ENCODE measurements at places on chromosomes 13 and 19. TPM values are rescaled to one million over a fixed set of nuclear protein-coding genes. Genes with fewer than 3 reads are reported as not detected.

- DNase-seq = no peak
Measured at GRCh38 chr19:6250024-6250615, 29.7 kb downstream of the MLLT1 start.

GRCh38 chr19:32246006-32246405 is 99.4 kb upstream of the ZNF507 start:
- DNase-seq = no peak

DNA sequence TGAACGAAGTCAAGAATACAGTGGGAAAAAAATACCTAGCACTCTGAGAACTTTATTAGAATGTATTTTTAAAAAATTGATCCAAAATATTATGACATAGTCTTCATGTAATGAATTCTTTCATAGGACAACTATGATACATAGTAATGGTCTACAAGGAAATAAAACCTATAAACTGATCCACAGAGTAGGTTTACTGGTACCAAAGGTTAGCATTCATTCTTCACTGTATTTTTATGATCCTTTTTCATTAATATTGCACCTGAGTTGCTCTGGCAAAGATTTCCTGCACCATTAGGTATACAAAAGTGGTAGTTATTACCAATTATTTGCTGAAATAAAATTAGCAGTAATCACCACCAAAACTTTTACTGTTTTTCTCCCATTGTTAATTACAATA is 4.2 kb downstream of the NEK3 start:
- DNase-seq = no peak

- peak; percentile 64 for DNase-seq
Measured at GRCh38 chr13:51614350-51614786, 30.1 kb downstream of the WDFY2 start.

- DNase-seq = peak; percentile 65
Measured at GRCh38 chr13:113152984-113153809, 5.3 kb upstream of the PROZ start.

DNA sequence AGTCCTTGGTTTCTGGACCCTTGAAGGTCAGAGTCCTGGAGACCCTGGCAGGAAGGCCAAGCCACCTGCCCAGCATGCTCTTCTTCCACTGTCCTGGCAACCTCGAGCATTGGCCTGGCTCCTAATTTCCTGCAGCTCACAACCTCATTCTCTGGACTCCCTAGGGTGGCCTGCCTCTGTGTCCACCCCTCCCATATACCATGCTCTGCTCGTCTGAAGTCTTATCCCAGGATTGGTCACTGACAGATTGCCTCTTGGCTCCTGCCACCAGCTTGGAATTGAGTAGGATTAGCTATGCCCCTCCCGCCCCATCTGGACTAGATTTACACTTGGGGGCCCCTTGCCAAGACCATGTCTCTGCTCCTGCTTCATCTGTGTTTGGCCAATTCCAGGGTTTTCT is 17.1 kb upstream of the WASF3 start:
- DNase-seq = peak; percentile 37

- DNase-seq = no peak
Measured at GRCh38 chr13:112062072-112062567, 4.8 kb upstream of the SOX1 start.

DNA sequence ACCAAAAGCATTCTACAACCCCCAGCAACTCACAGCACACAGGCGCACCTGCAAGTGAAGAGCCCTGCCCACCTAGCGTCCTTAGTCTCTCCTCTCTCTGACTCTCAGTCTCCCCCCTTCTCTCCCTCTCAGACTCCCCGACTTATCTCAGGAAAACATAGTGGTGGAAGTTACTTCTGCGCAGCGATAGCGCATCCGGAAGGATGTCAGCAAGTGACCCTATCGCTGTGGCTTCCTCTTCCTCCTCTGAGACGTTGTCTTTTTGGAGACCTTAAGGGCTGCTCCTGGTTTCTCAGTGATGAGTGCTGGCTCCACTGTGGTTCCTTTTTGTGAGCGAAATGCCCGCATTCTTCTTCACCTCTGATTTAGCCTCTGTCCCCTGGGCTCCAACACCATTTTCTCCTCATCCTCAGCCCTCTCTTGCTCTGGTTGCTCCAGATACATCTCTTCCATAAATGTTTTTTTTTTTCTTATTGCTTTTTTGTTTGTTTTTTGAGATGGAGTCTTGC is 1.4 kb upstream of the YIF1B start:
- no peak for DNase-seq

GRCh38 chr19:9054765-9055164 is 32.1 kb upstream of the OR1M1 start:
- no peak for DNase-seq

The INAFM1 gene
- polyA plus RNA-seq = 3.8 TPM

The LRRC4B gene
- polyA plus RNA-seq = 6.9 TPM

The KLK1 gene
- polyA plus RNA-seq = not detected

The TRIP10 gene
- polyA plus RNA-seq = 35.4 TPM

All from SK-N-SH (cell line).